ENCODE measurements at places on chromosomes 2 and 18.

GRCh38 chr18:9861933-9862332, 23.8 kb upstream of the TXNDC2 start:
- no peak for DNase-seq

GRCh38 chr18:11899063-11899462, 9.1 kb downstream of the MPPE1 start:
- DNase-seq, result no peak

- no peak for DNase-seq
Observed at GRCh38 chr2:203892207-203892606, 24.6 kb downstream of the CTLA4 start.

- no peak for DNase-seq
Observed at GRCh38 chr2:231490801-231491200, 26.5 kb upstream of the NCL start.

GRCh38 chr2:241268306-241268705, 47.2 kb downstream of the HDLBP start:
- DNase-seq, result no peak

DNA sequence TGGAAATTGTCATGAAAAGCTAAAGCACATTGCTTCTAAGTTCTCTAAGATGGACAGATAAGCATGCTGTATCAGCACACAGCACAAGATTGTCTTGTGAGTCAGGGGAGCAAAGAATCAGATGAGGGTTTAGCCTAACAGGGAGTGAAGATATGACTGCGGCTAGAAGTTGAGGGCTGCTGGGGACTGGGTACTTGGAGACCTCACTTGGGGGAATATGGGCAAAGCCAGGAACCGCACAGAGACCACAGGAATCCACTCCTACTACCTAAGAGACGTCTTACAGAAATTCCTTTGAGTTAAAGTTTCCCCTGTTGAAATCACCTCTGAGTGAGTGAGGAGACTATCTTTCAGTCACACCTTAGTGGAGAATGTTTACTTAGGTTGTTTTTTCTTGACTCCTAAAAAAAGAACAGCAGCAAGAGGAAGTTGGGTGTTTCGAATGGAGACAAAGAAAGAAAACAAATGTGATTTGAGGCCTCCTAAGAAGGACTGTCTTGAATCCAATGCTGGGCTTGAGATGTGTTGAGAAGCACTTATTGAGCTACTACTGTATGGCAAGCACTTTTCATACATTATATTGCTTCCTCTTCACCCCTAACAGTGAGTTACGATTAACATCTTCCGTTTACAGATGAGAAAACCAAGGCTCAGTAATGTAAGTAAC, 100.7 kb downstream of the ANKRD44 start:
- no peak for DNase-seq

DNA sequence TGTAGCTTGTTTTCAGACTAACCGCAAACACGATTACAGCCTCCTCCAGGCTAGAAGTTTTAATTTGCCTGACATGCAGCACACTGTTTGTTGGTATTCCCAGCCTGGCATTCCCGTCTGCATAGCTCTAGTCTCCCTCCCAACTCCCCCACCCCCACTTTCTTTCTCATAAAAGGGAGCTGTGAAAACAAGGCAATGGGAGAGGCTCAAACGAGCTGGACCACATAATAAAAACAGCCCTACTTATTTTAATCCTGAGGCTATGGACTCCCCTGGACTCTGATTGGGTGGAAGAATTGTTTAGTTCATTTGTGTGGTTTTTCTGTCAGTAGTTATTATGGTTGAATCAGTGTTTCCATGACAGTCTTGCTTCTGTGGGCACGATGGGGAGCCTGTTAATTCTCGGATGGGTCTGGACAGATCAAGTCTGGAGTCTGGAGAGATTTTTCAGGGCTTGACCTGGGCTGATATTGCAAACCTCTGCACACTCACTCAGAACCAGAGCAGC, 1.2 kb downstream of the STON1 start:
- DNase-seq, result no peak

DNA sequence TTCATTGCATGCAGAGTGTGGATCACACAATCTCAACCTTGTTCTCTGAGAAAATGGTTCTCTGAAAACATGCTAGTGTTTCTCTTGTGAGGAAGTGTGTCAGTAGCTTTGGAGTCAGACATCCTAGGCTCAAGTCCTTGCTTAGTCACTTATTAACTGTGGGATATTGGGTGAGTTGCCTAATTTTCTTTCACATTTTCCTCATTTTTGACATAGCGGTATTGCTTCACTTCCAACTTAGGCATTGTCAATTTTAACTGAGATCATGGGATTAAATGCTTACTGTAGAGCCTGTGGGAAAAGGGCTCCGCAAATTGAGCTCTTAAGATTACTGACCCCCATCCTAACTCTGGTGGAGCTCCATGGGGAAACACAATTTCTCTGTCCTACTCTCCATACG, 622.2 kb downstream of the CNTNAP5 start:
- DNase-seq, result no peak

DNA sequence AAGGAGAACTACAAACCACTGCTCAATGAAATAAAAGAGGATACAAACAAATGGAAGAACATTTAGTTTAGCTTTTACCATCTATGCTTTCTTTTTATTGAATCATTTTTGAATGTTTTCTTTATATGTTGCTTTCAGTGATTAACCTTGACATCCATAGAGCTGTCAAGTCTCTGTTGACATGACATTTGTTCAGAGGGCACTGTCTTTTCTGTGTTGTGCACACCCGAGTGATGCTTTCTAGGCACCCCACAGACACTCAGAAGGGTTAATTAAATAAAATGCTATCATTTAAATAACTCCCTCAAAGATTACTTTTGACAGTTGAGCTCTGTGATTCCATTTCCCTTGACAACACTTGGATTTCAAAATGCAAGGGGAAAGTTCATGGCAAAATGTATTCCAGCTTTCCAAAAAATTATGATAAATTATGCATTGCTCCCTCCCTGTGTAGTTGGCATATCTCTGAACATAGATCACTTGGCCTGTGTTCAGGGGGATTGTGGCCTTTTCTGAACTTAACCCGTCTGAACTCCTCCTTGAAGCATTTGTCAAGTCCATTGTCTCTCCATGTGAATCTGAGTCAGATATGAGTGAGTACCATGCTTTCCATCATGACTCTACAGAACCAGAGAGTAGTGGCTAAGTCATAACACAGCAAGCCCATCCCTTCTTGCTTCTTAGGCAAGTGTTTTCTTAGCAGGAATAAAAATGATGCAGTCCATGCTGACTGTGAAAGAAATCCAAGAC, 372.6 kb downstream of the RPRM start:
- no peak for DNase-seq

DNA sequence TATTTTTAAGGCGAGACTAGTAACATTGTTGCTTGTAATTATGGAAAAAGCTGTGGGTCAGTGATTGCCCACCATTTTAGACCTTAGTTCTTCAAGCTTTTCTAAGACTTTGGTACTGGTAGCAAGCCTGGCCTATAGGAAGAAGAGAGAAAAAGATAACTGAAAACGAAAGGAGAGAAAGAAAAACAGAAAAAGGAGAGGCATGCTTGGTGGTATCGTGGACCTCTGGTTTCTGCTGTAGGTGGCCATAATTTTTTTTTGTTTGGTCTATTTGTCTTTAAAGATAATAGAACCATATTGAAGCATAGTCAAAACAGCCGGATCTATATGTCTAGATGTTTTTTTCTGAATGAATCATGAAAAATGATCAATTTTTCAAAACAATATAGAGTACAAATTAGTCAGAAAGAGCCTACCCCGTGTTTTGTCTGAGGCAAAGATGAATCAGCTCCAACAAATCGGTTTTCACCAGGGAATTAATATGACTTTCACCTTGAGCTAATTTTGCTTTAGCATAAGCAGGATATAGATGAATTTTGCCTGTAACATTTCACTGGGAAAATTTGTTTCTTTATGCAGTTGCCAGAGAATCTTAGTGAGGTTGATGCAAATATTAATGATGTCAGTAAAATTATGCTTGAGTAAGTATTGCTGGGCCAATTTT, 45.7 kb downstream of the CCDC85A start:
- DNase-seq, result no peak

DNA sequence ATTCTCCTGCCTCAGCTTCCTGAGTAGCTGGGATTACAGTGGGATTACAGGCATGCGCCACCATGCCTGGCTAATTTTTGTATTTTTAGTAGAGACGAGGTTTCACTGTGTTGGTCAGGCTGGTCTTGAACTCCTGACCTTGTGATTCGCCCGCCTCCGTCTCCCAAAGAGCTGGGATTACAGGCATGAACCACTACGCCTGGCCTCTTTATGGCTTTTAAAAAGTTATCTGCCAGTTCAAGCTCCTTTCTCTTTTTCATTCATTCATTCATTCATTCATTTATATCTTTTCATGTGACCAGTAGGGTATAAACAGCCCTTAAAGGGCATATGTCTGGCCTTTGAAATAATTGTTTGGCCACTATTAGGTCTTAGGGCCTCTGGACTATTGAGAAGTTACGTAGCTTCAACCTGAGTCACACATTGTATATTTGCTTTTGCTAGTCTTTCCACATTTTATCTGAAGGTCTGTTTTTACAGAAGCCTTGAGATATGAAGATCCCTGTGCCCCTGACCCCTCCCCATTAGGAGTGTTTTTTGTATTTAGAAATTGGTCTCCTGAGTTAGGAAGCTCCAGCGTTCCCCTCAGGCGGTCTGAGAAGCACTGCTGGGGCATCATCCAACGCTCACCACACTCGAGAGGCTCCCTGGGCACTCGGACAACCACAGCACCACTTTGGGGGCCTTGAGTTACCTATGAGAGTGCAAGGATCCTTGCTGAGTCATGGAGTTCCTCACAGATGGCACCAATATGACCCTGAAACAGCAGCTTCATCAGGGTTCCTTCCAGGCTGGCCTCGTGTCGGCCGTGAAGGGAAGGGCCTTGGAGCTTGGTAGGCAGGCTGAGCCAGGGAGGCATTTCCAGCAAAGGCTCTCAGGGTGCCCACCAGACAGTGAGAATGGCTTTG, 21.8 kb downstream of the FZD5 start:
- no peak for DNase-seq

DNA sequence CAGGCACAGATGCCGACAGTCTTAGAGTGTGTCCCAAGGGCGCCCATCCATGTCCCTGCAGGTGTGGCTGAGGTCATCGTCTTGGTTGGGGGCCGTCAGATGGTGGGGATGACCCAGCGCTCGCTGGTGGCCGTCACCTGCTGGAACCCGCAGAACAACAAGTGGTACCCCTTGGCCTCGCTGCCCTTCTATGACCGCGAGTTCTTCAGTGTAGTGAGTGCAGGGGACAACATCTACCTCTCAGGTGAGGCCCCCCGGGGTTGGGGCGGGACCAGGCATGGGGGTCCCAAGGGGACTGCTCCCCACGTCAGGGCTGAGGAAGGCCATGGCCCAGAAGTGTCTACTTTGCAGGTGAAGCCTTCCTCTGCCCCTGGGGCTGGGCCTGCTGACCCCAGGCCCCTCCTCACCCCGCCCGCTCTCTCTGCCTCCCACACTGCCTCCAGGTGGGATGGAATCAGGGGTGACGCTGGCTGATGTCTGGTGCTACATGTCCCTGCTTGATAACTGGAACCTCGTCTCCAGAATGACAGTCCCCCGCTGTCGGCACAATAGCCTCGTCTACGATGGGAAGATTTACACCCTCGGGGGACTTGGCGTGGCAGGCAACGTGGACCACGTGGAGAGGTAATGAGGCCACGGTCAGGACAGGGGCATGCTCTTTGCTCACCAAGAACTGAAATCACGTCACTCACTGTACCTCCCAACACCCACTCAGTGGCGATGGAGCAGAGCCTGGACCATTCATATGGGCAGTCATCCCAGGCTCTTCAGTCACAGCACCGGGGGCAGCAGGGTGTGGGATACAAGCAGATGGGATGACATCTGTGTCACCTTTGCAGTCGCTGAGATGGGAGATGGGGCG, 230.8 kb downstream of the ATAD2B start:
- no peak for DNase-seq

DNA sequence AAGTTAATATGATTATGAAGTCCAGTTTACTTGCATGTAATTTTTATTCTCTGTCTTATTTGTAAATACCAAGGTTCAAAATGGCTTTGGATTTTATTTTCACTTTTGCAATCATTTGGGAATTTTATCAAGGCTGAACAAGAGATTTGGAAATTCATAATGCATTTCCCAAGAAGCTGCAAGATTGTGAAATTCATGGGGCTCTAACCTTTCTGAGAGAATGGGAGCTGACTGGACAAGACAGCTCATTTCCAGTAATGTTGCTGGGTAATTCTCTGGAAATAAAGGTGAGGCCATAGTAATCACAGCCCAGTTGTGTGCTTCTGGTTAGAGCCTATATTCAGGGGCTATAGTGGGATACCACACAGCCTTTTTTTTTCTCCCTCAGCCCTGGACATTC, 21.5 kb upstream of the NABP1 start:
- no peak for DNase-seq

GRCh38 chr2:83686863-83687262, 772.2 kb downstream of the SUCLG1 start:
- no peak for DNase-seq

DNA sequence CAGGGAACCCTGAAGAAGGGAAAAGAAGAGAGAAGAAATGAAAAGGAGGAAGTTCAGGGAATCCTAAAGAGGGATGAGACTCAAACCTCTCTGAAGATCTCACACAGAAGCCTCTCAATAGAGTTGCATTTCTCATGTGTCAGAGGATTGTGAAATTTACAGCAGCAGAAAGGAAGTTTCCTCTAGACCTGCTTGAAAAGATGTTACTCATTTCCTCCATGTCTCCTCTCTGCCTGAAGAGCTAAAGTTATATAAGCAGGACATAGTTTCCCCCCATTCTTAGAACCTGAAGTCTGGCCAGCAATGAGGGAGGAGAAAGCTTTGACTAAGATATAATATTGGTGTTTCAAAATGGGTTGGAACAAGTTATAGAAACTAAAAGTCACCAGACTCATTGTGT, 1155.6 kb downstream of the LRP1B start:
- DNase-seq, result no peak

DNA sequence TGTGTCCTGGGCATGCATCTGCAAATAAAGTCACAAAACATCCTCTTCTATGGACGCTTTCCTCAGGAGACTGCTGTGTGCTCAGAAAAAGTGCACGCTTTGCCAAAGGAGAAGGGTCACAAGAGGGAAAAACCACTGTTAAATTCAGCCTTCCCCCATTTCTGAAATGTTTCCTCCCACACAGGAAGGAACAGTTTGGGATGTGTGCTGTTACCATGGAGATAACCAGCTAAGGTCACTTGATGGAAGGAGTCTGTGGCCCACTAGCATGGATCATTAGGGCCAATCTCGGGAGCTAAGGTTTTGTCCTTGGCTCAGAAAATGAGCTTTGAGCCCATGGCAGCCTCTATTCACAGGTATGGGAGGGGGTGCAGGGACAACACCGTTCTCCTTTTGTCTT, 5.6 kb downstream of the KCNE4 start:
- DNase-seq, result no peak

Data from activated CD4-positive, CD25-positive, alpha-beta regulatory T cell (primary cell).